ENCODE measurements at places on chromosomes 11 and 22. TPM values are rescaled to one million over a fixed set of nuclear protein-coding genes. Genes with fewer than 3 reads are reported as not detected.
A peak's percentile ranks its signal among the peaks of the same experiment; 100 is the strongest.

- no peak for DNase-seq
Measured at GRCh38 chr11:26095340-26095739, 236.6 kb upstream of the ANO3 start.

DNA sequence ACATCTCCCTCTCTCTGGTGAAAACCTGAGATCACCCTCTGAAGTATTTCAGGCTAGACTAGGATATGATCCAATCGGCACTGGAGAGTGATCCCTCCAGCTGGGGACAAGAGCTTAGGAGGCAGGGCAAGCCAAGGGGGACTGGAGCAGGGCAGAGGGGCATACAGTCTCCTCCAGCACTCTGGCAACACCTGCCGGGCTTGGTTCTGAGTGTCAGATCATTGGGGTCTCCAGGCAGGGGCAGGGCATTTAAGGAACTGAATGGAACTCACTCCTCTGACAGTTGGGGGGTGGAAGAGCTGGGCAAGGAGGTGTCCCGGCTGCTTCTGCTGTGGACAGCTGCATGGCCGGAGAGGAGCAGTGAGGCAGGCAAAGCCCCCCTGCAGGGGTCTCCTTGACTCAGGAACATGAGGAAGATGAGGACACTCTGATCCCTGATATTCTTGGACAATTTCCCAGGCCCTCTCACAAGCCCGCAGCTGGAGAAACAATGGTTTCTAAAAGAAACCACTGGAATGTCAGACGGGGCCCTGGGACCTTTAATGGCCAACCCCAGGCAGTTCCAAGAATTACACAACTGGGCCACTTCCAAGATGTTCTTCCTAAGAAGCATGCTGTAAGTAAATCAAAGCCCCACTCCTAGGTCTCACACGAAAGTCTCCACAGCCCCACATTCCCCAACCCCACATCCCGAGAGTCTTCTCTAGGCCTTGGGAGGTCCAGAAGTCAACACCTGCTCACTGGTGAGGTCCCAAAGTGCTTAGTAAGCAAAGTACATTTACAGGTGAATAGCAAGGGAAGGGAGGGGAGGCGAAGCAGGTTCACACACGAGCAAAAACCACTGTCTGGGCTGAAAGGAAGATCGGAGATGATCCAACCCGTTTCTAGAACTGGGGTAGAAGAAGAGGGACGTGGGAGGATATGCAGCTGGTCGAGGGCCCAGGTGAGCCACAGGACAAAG is 1.2 kb upstream of the CCDC86 start:
- DNase-seq: no peak

DNA sequence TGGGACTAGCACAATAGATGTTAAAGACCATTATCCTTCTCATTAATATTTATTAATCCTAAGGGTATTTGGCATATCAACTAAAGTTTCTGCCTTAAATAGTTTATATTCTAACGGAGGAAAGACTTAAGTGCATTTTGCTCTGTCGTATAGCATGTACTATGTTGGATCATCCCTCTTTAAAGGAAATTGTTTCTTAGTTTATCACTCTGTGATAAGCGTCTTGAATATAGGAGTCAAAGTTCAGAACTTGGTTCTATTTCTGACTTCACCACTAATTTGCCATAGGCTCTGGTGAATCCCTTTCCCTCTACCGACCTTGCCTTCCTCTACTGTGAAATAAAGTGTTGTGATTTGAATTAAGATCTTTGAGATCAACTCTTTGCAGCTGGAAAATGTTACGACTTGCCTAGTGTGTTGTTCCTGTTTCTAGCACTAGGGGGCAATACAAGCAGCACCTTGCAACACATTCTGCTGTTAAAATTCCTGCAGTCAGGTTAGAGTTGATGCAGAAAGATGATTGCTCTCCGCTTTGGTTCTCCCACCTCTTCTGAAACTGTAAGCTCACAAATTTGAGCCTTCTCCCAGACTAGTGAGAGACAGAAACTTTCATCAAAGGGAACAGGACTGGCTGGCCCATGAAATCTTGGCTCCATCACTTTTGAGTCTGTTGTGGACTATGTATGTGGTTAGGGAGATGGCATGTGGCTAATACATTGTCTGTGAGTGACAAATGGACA is 27.8 kb upstream of the ZNRF3 start:
- no peak for DNase-seq

GRCh38 chr11:69948256-69949141 is 129.3 kb upstream of the FGF3 start:
- DNase-seq: peak; percentile 40

GRCh38 chr11:95566211-95566610 is 223.4 kb downstream of the FAM76B start:
- DNase-seq: no peak

DNA sequence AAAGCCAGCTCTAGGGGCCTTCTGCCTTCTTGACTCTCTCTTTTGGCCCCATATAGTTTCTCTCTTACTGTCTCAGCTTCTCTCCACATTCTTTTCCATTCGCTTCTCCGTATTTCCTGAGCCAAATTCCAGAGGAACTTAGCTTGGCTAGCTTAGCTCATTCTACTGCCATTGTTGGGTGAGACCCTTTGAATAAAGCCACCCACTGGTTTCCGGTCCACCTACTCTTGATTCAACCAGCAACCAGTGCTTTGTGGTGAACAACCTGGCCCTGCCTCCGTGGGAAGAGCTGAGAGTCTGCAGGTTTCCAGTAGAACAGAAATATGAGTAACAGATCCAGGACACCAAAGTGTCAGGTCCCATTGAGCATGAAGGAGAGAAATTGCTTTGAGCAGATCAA is 81.3 kb upstream of the ARHGAP20 start:
- no peak for DNase-seq

DNA sequence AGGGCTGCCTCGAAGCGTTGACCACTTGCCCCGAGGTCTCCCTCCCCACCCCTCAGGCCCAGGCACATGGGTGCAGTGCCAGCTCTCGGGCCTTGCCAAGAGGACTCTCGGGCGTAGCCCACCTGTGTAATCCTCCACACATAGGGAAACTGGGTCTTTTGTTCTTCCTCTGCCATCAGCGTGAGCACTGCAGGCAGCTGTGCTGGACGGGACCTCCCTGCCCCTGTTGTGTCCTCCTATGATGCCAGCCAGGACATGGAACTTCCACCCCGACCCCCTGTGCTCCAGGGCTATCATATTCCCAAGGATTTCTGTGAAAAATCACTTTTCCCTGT is 66.4 kb downstream of the PARVB start:
- DNase-seq: no peak

GRCh38 chr11:14529321-14529720 is 9.1 kb upstream of the PSMA1 start:
- no peak for DNase-seq

GRCh38 chr22:37248251-37248650 is 4.2 kb upstream of the RAC2 start:
- DNase-seq: no peak

The LARGE2 gene
- total RNA-seq: not detected

The SHANK2 gene
- not detected for total RNA-seq
